Activated CD4-positive, alpha-beta T cell treated with anti-CD3 and anti-CD28 coated beads, Interleukin-2, amount 10 ng/mL, durations not matched to agents 7 days and 5 days (primary cell): ENCODE measurements at places on chromosomes 11 and 22. TPM values are rescaled to one million over a fixed set of nuclear protein-coding genes. Genes with fewer than 3 reads are reported as not detected.

The NXPE1 gene
- total RNA-seq = not detected

The P4HA3 gene
- not detected for total RNA-seq

The CLDN25 gene
- total RNA-seq = not detected

The TMEM151A gene
- not detected for total RNA-seq

The CRYBA4 gene
- not detected for total RNA-seq

The MAPK12 gene
- total RNA-seq = 2.9 TPM
